RWPE2 (cell line): ENCODE measurements at places on chromosomes 4 and X.

DNA sequence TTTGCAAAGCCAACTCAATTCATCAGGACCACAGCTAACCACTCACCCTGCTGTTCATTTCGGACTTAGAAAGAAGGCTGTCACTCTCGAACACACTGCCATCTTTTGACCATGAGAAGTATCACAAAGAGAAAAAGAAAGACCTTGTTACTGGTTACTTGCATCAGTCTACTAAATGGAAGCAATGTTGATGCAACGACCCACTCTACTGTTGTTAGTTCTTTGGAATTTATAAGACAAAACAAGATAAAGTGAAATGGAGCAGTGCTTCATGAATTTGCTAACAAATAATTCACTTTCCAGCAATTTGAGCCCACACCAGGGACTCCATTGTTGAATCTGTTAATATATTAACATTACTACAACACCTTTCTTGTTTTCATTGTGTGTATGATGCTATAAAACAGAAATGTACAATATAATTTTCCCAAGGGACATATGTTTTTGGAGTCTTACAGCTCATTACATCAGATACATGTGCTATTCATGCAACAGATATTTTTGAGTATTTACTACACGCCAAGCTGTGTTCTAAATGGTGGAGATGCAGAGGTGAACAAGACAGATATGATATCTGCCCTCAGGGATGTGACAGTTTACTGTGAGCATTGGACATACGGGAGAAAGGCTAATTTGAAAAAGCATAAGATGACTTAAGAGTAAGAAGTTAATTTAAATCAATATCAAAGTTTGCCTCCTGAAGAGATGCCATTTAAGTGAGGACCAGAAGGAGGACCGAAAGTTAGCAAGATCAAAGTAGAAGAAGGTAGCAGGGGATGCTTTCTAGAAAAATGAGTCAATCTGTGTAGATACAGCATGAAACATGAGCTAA is 87.2 kb downstream of the AREG start:
- DNase-seq: no peak

- DNase-seq: no peak
Measured at GRCh38 chr4:22875587-22876257, 183.0 kb downstream of the GBA3 start.

GRCh38 chrX:46642145-46642544 is 68.6 kb downstream of the CHST7 start:
- DNase-seq: no peak

- no peak for DNase-seq
Measured at GRCh38 chrX:38275615-38276014, 51.7 kb downstream of the RPGR start.
